Stimulated activated CD4-positive, alpha-beta T cell treated with anti-CD3 and anti-CD28 coated beads, TNF-alpha, amount 100 ng/mL, for 48 hours (primary cell): ENCODE measurements at places on chromosomes 7 and 10.

DNA sequence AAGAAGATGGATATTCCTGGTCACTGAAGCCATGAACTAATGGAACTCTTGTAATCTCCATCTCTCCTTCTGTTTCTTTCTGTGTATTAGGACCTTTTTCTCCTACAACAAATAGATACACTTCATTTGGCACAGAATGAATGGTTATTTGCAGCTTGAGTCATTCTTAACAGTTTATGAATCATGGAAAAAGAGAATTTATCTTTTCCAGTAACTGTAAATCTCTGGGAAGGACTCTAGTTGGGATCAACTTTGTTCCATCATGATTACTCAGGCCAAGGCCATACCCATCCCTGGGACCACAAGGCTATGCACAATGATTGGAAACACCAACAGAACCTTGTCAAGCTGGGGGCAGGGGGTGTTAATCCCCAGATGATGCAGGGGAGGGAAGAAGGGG is 36.1 kb upstream of the MDFIC start:
- no peak for DNase-seq

- no peak for DNase-seq
Measured at GRCh38 chr10:93656155-93656554, 43.8 kb downstream of the PDE6C start.

- DNase-seq, result no peak
Measured at GRCh38 chr7:9507290-9507689, 1073.9 kb downstream of the NXPH1 start.

DNA sequence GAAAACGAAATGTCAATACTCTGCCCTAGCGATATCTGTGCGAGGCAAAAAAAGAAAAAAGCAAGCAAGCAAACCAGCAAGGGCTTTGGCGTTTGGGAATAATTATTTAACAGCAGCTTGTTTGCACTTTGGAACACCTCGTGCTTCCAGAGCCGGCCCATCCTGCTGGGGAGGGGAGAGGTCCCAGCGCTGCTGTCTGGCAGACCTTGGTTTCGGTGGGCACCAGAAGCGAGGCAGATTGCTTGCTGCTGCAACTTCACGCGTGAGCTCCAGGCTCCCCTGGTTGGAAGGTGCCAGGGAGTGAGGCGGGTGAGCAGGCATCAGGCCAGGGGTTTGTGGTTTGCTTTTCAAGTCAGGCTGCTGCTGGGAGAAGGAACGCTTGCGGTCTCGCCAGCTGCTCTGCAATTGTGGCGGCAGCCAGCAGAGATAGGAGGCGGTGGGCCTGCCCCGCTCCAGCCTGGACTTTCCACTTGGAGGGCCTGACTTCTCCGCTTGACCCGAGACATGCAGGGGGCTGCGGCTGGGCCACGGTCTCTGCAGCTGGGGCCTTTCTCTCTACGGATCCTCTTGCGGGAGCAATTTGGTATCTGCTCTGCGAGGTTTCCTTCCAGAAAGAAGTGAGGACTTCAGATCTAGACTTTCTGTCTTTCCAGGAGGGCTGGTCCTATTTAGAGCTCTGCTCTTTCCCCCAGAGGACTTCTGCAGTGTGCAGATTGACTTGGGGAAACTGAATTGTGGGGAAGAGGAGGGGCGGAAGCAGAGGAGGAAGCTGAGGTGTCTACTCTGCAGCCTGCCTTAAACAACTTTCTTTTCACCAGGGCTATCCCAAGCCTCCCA is 131.4 kb downstream of the PRPF18 start:
- no peak for DNase-seq

GRCh38 chr7:85748861-85749260 is 562.0 kb upstream of the SEMA3D start:
- DNase-seq, result no peak

DNA sequence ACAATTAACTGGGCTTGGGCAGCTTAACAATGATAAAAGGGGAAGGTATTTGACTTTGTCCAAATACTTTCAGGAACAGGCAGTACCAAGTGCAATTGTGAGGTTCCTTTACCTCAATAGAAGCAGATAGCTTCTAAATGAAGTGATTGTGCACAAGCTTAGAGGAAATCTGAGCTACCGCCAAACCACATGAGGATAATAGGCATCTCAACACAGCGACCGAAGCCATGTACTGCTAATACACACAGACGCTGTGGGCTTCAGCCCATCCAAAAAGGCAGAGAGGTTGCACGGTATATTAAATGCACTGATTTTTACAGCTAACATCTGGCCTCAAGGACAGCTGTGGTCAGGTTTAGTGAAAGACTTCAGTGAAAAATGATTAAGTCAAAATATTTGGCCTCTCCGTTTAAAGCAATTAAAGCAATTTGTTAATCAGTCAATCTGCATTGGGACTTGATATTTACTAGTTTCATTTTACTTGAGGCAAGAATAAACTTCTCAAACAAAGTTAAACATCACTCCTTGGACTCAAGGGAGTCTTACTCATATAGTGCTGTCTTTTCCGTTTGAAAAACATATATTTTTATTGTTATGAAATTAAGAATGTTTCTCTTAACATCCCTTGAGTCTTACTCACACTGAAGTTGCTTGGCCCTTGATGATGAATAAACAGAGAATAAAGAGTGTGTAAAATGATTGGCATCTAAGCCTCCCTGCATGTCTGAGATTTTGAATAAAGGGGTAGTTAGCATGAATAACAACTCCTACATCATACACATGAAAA is 306.3 kb downstream of the C7orf25 start:
- DNase-seq, result no peak

GRCh38 chr7:81187753-81188152 is 268.9 kb upstream of the SEMA3C start:
- no peak for DNase-seq

GRCh38 chr10:116763440-116763839 is 21.1 kb upstream of the HSPA12A start:
- DNase-seq, result no peak

GRCh38 chr10:132248455-132249225 is 59.1 kb downstream of the STK32C start:
- no peak for DNase-seq

- DNase-seq, result no peak
Measured at GRCh38 chr7:18540396-18540795, 44.8 kb downstream of the HDAC9 start.

GRCh38 chr7:91299952-91300775 is 35.9 kb downstream of the FZD1 start:
- DNase-seq, result no peak

- no peak for DNase-seq
Measured at GRCh38 chr7:47228386-47229014, 353.4 kb downstream of the TNS3 start.

DNA sequence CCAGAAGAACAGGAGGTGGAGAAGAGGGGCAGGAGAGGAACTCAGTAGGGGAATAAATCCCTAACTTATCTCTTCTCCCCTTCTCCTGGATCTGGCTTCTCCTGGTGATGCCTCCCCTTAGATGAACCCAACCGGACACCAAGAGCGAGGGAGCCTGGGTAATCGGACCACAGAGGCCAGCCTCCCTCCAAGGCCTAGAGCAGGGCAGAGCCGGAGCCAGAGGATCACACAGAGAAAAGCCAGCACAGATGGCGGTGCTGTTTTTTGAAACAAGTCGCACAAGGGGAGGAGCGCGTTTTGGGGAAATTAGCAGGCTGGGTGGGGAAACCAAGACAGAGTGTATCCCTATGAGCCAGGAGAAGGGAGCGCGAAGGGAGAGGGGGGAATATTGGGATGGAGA is 4.9 kb upstream of the SRRM3 start:
- DNase-seq, result no peak

DNA sequence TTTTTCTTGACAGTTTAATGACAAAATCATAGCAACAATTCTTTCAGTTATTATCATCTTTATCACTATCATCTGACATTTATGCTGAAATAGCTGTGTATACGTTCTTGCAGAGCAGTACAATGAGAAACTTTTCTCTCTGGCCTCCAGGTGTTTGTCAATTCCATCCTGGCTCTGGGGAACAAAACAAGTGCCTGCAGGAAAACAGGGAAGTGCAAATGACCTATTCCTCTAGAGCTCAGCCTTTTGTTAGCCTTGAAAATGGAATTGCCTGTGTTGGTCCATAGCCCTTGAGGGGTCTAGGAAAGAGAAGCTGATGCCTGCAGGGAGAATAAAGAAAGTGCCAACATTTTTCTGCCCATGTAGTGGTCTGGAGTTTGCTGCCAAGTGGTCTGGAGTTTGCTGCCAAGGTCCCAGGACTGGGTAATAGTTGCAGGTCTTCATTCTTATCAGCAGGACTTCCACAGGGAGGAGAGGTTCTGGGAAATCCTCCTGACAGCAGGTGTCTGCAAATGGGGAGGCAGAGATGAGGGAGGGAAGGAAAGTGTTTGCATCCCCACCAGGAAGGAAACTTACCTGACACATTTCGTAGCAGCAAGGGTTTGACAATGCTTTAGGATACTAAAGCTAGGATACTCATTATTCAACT is 10.1 kb upstream of the CSTF2T start:
- no peak for DNase-seq

GRCh38 chr10:93856349-93857145 is 37.2 kb upstream of the SLC35G1 start:
- DNase-seq, result no peak

DNA sequence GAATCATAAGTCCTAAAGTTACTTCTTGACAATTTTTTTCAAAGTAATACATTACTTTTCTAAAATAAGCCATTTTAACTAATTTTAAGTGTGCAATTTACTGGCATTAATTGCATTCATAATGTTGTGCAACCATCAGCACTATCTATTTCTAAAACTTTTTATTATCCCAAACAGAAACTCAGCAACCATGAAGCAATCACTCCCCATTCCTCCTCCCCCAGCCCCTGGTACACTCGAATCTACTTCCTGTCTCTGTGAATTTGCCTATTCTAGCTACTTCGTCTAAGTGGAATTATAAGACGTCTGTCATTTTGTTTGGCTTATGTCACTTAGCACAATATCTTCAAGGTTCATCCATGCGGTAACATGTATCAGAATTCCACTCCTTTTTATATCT is 84.9 kb downstream of the MKX start:
- DNase-seq, result no peak

- no peak for DNase-seq
Measured at GRCh38 chr10:79254333-79255006, 92.8 kb upstream of the PPIF start.

DNA sequence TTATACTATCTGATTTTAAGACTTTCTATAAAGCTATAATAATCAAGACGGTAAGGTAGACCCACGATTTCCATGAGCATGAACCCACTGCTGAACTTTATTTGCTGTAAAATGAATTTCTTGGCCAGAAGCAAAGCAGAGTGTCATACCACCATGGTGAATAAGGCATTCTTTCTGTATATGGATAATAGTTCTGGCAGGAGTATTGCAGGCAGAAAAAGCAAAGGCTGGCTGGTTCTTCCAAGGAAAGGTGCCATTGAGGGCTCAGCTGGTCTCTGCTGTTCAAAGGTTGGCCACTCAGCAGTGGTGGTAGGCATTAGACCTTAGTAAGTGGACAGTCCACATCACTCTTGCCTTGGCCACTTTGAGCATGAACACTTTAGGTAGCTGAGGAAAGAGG is 104.1 kb upstream of the KCNMA1 start:
- DNase-seq, result no peak

GRCh38 chr10:93589648-93590562 is 11.1 kb downstream of the RBP4 start:
- DNase-seq, result no peak

- no peak for DNase-seq
Measured at GRCh38 chr10:31340343-31340742, 21.3 kb downstream of the ZEB1 start.

- no peak for DNase-seq
Measured at GRCh38 chr10:124719213-124719851, 24.8 kb downstream of the FAM53B start.

GRCh38 chr7:92788559-92789183 is 47.7 kb downstream of the CDK6 start:
- no peak for DNase-seq

DNA sequence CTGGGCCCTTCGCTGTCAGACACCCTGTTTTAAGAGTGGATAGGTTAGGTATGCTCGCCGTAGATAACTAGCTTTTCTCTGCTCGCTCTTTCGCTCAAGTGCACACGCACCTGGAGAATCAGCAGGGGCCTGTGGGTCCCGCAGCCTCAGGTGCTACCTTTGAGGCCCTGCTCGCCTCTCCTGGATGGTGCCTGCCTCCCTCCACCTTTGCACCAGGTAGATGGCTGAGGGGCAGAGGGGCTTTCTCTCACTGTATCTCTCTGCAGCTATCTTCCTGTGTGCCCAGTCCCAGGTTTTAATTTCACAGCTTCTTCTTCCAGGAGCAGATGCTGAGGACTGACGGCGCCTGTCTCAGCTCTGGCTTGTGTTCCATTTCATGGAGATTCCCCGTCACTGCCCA is 227.9 kb downstream of the TCF7L2 start:
- DNase-seq, result no peak

DNA sequence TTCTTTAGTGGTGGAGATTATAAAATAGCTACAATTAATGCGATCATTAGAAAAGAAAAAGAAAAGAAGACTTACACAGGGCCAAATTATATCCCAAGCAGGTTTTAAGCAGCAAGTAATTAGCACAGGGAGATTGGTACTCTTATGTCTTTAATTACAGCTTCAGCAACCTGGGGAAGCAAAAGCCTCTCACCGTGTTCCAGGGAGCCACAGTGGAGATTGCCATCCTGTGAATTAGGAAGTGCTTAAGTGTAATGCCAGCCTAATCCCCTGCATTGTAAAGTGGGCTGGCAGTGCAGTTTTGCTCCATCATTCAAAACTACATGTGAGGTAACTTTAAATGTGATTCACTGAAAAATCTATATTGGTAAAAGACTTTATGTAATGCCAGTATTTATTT is 533.5 kb upstream of the COBL start:
- DNase-seq, result no peak

- no peak for DNase-seq
Measured at GRCh38 chr10:92430103-92430502, 139.1 kb downstream of the MARCHF5 start.

DNA sequence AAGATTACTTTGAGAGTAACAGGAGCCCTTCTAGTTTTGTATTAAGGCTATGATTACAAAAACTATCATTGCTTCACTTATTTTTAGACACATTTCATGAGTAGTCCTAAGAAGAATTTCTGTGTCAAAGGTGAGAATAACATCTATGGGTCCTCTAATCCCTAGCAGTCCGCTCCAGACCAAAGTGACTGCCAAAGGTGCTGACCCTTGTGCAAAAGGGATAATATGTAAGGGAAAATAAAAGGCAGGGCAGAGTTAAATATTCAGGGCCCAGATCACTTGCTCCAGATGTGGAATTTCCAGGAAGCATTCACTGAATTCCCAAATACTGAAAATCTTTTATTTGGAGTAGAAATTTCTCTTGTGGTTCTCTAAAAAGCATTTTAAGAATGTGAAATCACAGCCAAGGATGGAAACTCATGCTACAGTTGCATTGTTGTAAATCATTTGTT is 29.3 kb downstream of the RHOBTB1 start:
- DNase-seq, result no peak
